NCI-H187 treated with DMSO at 0.1 percent for 48 hours (cell line): ENCODE measurements at places on chromosomes 7 and 10.

DNA sequence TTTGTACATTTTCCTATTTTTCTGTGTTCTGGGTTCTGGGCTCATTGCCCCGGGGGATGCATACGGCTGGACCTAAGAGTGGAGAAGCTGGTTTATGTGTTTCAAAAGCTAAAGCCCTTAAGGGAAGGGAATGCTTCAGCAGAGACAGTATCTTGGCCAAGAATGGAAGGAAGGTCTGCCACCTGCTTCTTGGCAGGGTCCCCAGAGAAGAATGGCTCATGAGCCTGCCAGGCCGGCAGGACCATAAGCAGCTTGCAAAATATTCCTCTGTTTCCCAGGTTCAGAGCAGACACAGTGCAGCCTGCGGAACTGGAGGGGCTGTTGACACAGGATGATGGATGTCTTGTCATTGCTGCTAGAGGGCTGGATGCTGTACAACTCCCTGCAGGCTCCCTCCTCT is 7.8 kb upstream of the ABHD11 start:
- no peak for DNase-seq

DNA sequence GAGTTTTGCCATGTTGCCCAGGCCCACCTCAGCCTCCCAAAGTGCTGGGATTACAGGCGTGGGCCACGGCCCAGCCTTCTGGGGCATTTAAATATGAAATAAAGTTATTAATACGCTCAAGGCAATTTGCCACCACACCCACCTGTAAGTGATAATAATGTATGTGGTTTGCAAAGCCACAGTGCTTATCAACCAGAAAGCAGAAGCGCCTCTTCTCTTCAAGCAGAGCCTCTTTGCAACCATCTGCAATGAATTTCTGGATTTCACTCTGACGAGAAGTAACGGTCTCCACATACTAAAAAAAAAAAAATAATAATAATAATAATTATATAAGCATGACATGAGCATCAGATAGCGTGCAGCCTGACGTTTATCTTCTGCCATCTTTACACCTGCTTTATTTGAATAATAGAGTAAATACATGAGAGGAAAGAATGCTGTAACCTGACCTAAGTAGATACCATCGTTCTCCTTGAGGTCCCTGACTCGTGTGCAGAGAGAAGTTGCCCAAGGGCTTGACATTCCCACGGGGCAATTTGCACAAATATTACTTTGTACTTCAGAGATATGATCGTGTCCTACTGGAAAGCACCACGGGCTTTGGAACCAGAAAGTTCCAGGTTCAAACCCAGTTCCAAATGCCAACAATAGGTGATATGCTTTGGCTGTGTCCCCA is 34.0 kb downstream of the BRI3 start:
- no peak for DNase-seq

- no peak for DNase-seq
Measured at GRCh38 chr10:90718182-90718581, 139.7 kb downstream of the HTR7 start.

GRCh38 chr7:131000389-131000788 is 266.4 kb upstream of the KLF14 start:
- no peak for DNase-seq

DNA sequence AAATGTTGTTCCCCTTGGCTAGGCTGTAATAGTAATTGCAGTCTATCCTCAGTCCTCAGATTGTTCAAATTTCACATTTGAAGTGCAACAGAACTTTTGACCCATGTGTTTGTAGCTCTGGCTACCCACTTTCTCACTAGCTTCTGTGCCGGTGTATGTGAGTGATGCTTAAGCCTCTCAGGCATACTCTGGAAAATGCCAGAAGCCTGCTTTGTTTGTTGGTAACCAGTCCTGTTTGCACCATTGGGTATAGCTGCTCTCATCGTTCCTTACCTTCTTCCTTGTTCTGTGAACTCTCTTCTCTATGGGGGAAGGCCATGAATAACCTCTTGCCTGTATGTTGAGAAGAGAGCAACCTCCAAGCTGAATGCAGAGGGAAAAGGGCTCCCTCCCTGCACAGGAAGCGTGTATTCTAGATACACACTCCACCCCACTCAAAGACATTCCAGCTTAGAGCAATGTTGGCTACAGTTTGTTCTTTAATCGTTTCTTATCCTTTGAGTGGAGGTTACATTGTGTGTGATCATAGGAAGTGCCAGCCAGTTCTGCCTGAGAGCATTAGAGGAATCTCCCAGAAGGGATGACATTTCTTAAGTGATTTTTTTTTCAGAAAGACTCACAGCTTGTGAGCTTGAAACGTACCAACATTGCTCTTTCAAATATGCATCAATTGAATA is 40.5 kb downstream of the C1QL3 start:
- no peak for DNase-seq

GRCh38 chr10:70751356-70751755 is 33.8 kb downstream of the TBATA start:
- no peak for DNase-seq

GRCh38 chr10:17580885-17581284 is 36.3 kb downstream of the HACD1 start:
- DNase-seq = no peak

DNA sequence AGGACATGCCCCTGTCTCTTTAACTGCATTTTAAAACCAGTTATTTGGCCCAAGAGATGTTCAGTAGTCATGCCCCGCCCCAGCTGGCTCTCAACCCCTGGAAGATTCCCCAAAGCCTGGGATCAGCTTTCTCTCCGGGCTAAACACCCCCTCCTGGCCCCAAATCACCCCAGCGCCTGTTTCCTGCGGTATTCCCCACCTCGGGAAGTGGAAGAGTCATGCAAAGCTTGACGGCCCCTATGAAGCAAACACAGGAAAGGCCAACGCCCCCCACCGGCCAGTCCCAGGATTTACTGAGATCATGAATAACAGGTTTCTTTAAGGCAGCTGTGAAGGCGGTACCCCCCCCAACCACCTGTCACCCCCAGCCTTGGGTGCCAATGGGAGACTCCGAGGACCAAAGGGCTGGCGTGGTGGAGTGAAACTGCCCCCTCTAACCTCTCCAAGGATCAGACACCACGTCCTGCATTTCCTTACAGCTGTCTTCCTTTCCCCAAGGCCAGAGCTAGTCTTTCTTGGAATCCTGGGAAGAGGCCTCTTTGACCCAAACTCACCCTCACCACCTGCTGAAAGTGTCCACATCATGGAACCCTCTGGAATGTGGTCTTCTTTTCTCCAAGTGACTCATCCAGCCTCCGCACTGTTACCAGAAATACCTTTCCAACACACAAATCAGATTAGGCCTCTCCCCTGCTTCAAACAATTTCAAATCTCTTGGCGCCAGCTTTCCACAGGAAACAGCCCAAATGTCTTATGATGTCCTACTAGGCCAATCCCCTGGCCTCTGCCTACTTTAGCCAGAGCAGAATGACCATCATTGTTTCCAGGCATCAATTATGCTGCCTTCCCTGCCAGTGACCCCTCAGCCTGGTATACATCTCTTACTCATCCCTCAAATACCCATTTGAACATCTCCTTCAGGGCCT is 301.5 kb downstream of the ZEB1 start:
- no peak for DNase-seq
